ENCODE measurements at places on chromosomes 1 and 21. TPM values are rescaled to one million over a fixed set of nuclear protein-coding genes. Genes with fewer than 3 reads are reported as not detected.

SPRR2G gene
- not detected for total RNA-seq

SFN gene
- total RNA-seq = 0.52 TPM

GJA9 gene
- total RNA-seq = not detected

NTMT2 gene
- total RNA-seq = not detected

FOXD2 gene
- total RNA-seq = 0.42 TPM

FCGR1A gene
- total RNA-seq = 26.2 TPM

AMY1A gene
- not detected for total RNA-seq

PROK1 gene
- not detected for total RNA-seq

OR2T1 gene
- not detected for total RNA-seq

PPFIA4 gene
- total RNA-seq = 0.73 TPM

CAMSAP2 gene
- 2.7 TPM for total RNA-seq

AK5 gene
- total RNA-seq = 16.3 TPM

GNG5 gene
- total RNA-seq = 19.3 TPM

ICOSLG gene
- total RNA-seq = 15.4 TPM

REN gene
- not detected for total RNA-seq

AMPD1 gene
- not detected for total RNA-seq

PGLYRP4 gene
- not detected for total RNA-seq

C1orf87 gene
- not detected for total RNA-seq

ZDHHC18 gene
- total RNA-seq = 26.1 TPM

FAM72B gene
- total RNA-seq = 0.42 TPM

RGS8 gene
- not detected for total RNA-seq

CFHR3 gene
- not detected for total RNA-seq

SFPQ gene
- 510 TPM for total RNA-seq

FLG2 gene
- total RNA-seq = not detected

LHX8 gene
- not detected for total RNA-seq

STXBP3 gene
- 98.9 TPM for total RNA-seq

Data from mononuclear cell (primary cell).